Right ventricle myocardium inferior (tissue), 1 donor: ENCODE measurements at places on chromosomes 7 and 10. TPM values are rescaled to one million over a fixed set of nuclear protein-coding genes. Genes with fewer than 3 reads are reported as not detected.

- no peak for DNase-seq
Measured at GRCh38 chr10:1548596-1548995, 188.7 kb downstream of the ADARB2 start.

GRCh38 chr7:44138698-44139097 is 2.4 kb downstream of the MYL7 start:
- DNase-seq = no peak

The AUTS2 gene
- total RNA-seq = 5.3 TPM

DNA sequence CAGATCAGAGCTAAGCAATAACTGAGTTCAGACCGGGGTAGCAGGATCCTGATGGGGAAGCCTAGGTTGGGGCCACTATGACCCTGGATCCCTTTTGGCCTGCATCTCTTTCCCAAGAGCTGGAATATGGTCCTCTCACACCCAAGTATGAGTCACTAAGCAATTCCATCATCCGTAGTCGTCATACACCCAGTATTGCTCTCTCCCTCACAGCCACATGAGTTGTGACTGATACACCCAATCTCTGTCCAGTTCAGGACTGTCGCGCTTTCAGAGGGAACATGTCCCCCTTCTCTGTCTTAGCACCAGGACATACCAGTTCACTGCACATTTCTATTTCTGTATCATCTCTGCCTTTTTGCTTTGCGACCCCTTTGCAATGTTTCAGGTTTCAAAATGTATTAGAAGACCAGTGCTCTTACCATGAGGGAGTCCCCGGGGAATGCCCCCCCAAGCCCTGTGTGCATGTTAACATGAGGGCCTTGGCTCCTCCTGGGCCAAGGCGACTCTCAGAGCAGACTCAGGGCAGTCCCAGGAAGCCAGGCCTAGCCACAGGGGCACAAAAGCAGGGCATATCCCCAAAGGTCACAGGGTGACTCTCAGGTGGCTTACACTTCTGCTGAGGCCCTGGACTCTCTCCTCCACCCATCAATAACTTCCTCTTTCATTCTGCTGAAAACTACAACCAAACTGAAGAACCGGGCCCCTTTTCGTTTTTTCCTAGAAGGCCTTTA is 75.3 kb upstream of the SAMD8 start:
- DNase-seq = no peak

DNA sequence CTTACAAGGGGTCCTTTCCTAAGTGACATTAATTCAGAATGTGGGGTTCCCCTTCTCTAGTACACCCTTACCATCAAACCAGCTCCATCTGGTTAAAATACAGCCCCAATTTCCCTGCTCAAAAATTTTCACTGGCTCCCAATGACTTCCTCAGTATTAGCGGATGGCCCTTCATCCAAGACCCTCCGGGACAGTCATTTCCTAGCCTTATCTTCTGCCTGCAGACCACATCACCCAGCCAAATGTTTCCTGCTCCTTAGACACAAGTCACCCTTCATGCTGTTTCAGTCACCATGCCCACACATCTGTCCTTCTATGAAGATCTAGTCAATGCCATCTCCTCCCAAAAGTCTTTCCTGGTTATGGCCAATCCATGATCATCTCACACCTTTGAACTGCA is 45.2 kb downstream of the PARD3 start:
- no peak for DNase-seq

DNA sequence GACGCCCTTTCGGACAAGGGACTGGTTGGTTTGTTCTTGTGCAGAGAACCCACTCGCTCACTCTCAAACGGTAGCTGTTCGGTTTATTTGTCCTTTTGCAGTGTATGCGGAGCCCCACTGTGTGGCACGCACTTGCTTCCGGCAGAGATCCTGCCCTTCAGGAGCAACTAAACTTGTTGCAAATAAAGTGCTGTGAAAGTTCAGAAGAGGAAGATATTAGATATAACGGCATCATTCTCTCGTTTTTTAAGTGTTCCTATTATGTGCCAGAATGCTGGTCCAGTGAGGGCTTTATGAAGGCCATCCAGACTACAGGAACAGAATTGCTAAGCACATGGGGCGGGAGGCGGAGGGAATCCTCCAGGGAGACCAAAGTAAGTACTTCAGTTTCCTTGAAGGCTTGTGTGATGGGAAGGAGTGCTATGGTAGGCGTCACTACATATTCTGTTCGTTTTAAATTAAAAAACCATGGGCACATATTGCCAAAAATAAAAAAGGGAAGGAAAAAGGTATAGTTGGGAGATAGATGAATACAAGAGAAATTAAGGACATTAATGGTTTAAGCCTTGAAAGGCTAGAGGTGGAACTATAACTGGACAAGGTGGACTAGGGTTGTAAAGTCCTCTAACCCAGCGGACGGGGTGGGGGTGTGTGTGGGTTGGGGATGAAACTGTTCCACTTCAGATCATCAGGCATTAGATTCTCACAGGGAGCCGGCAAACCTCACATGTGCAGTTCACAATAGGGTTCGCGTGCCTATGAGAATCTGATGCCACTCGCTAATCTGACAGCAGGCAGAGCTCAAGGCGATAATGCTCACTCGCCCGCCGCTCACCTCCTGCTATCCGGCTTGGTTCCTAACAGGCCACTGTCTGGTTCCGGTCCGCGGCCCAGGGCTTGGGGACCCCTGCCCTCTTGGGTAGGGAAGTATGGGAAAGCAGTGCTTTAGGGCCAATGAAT is 704 bp upstream of the ERLIN1 start:
- DNase-seq = peak; percentile 71

The PI4K2A gene
- total RNA-seq = 11.0 TPM

GRCh38 chr10:845526-845925 is 86.0 kb downstream of the LARP4B start:
- no peak for DNase-seq

DNA sequence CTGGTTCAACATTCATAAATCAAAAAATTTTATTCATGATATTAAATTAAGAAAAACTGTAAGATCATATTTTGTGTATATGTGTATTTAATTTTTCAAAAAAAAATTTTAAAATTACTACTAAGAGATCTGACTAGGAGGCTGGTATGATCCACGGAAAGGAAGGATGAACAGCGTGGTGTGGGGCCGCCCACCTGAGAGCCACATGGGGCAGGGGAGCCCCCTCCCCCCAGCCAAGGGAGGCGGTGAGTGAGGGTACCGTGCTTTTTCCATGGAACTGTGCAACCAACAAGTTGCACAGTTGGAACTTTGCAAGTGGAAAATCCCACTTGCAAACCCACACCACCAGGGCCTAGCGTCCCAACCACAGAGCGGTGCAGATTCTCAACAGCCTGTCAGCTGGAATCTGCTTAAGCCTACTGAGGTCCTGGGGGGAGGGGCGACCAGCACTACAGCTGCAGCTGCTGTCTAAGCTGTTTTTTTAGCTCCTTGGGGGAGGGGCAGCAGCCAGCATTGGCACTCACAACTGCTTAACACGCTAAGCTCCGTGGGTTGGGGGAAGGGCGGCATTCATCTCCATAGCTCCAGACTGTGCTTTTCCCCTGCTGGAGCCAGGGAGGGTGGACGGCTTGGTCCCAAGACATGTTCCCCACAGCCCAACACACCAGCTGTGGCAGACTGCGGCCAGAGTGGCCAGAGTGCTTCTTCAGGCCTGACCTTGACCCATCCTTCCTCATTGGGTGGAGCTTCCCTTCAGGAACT is 94.2 kb upstream of the IGFBP3 start:
- peak; percentile 76 for DNase-seq

- no peak for DNase-seq
Measured at GRCh38 chr10:76769582-76769981, 868.0 kb downstream of the KCNMA1 start.

DNA sequence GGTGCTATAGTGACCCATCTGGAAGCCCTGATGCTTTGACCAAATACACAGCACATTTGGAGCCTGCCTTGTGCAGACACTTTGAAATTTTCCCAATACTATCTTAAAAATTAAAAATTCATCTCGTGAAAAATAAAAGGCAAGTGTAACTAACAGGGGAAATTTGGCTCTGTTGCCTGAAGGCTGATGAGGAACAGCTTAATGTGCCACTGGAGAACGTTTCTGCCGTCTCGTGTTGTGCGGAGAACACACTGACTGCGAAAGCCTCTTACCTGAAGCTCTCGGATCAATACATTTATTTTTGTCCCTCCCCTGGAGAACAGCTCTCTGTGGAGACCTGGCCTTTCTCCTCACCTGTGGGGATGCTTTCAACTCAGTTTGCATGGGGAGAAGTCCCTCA is 77.2 kb upstream of the CHST15 start:
- no peak for DNase-seq

DNA sequence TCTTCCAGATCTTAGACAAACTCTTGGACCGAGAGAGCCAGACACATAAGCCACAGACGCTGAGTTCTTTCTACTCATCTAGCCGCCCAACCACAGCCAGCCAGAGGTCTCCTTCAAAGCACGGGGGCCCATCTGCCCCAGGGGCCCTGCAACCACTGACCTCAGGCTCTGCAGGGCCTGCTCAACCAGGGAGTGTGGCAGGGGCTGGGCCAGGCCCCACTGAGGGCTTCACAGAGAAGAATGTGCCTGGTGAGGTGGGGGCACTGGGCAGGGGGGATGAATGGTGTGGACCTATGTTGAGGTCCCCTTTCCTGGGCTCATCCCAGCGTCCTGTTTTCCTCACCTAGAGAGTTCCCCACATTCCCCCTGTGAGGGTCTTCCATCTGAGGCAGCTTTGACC is 11.4 kb downstream of the ZSWIM8 start:
- no peak for DNase-seq

DNA sequence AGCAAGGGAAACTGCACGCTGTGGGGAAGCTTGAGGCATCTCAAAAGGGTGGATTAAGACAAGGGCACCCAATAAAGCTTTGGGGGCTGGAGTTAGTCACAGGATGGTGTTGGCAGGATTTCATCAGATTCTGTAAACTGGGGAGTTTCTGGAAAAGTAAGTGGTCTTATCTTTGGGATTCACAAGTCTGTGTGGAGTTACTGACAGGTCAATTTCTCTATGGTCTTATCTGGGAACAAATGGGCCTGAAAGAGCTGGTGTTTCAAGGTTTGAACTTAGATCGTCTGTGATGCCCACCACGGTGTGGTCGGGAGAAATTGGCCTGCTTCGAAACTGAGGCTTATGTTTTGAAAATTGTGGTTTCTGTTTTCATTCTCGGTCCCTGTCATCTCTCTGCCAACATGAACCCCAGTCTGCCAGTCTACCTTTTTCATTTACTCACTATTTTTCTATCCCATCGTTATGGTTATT is 23.8 kb upstream of the AOAH start:
- no peak for DNase-seq

GRCh38 chr10:117166418-117167345 is 28.6 kb upstream of the VAX1 start:
- DNase-seq = no peak

The KCNMA1 gene
- 2.2 TPM for total RNA-seq

DNA sequence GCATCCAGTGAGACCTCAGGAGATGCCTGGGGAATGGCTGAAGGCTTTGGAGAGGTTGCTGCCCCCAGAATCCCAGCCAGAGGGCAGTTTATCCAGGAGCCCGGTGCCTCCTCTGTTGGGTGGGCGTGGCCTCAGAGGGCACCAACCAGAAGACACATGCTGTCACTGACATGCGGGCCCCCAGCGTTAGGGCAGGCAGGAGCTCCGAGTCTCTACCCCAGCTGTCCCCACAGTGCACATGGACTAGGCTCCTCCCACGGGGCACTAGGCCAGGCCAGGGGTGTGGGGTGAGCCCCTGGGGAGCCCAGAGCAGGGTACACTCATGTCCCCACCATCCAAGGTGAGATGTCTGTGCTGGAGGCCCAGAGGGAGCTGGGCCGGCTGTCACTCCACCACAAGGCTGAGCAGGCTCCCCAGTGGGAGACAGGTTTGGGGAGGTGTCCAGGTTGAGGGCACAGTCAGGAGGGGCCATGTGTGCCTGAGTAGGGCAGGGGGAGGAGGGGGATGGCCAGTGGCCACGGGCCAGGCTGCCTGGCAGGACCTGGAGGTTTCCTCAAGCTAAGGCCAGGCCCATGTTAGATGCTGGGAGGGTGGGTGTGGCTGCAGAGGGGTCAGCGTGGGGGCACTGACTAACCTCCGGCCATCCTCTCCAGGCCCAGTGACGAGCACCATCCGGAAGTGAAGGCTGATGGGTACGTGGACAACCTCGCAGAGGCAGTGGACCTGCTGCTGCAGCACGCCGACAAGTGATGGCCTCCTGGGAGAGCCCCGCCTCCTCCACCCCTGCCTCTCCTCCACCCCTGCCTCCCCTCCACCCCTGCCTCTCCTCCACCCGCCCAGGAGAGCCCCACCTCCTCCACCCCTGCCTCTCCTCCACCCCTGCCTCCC is 131.3 kb downstream of the FAM53B start:
- no peak for DNase-seq

The OR2A7 gene
- 0.22 TPM for total RNA-seq

DNA sequence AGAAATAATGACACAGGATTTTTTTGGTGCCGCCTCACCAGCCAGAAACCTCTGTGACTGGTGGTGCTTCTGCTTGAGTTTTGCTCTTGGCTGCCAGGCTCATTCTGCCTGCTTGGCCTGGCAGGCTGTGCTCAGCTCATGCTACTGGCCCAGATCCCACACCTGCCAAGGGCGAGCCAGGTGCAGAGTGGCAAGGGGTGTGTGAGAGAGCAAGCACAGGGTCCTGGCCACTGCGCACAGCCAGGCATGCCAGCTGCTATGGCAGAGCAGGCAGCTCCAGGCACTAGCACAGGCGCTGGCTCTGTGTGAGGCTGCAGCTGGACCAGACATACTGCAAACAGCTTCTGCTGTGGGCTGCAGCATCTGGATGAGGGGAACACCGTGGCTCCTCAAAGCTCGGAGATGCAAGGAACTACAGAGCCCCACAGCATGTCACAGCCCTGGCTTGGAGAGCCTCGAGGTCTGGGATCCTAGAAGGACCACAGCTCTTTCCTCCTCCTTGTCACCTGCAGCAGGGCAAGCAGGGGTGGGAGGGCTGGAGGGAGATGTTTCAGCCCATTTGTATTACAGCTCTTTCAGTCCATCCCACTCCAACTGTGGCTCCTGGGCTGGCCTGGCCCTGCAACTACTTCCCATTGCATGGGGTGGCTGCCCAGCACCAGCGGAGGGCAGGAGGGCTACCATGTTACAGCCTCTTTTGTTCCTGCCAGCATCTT is 313.4 kb upstream of the SEMA3C start:
- peak; percentile 64 for DNase-seq

DNA sequence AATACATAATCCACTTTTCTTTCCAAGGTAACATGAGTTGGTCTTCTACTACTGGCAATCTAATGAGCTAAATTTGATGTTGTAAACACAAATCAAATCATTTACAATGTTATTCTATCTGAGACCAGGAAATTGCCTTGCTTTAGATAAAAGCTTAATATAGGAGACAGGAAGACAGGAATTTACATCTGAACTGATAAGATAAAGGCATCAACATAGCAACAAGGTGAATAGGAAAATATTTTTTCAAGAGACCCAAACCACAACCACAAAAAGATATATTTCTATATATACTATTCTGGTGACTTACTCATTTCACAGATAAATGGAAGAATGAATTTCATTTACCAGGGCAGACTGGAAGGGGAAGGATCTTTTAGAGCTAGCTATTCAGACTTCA is 46.3 kb upstream of the CALCR start:
- DNase-seq = no peak

DNA sequence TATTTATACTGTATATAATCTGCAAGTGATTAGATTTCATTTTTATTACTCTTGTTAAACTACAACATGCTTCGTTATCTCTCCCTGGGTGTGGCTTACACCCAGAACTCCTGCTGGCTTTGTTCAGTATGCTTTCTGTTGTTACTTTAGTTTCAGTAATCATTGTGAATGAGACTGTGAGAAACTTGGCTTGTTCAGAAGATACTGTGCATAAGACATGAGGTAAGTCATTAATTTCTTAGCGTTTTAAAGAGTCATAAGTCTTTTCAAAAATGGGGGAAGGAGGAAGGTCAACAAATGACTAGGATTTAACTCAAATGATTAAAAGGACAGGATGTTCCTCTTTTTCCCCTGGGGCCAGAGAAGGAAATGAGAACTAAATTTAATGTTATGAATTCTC is 11.6 kb upstream of the ADD3 start:
- no peak for DNase-seq
